Heart left ventricle (tissue), 16 donors: ENCODE measurements at places on chromosomes 7 and 10. TPM values are rescaled to one million over a fixed set of nuclear protein-coding genes. Genes with fewer than 3 reads are reported as not detected.

OR2A12 gene
- total RNA-seq, result not detected

IRF5 gene
- total RNA-seq, result 1.2 TPM

ZNRF2 gene
- 10.9 TPM for total RNA-seq

GRID1 gene
- total RNA-seq, result 1.6 TPM

DNA sequence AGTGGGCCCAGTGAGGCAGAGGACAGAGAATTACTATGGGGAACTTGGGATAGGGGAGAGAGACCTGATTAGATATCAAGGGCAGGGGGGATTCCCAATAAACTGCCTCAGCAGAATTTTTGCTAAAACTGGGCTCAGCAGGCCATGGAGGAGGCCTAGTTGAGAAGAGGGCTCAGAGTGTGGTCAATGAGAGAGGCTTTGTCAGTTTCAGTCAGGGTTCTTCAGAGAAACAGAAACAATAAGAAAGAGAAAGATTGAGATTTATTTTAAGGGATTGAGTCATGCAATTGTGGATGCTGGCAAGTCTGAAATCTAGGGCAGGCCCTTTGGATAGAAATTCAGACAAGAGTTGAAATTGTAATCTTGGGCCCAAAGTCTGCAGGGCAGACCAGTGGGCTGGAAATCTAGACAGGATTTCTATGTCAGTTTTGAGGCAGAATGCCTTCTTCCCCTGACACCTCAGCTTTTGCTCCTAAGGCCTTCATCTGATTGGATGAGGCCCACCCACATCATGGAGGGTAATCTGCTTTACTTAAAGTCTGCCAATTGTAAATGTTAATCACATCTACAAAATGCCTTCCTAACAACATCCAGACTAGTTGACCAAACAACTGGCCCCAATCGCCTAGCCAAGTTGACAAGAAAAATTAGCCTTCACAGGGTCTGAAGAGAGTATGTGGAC, 33.5 kb upstream of the CCSER2 start:
- no peaks in the 10 kb centered on the region for H3K36me3 ChIP-seq
- DNase-seq, result no peak
- H3K4me3 ChIP-seq, result no peak overlapping the region
- H3K4me1 ChIP-seq, result no peaks in the 10 kb centered on the region

DNA sequence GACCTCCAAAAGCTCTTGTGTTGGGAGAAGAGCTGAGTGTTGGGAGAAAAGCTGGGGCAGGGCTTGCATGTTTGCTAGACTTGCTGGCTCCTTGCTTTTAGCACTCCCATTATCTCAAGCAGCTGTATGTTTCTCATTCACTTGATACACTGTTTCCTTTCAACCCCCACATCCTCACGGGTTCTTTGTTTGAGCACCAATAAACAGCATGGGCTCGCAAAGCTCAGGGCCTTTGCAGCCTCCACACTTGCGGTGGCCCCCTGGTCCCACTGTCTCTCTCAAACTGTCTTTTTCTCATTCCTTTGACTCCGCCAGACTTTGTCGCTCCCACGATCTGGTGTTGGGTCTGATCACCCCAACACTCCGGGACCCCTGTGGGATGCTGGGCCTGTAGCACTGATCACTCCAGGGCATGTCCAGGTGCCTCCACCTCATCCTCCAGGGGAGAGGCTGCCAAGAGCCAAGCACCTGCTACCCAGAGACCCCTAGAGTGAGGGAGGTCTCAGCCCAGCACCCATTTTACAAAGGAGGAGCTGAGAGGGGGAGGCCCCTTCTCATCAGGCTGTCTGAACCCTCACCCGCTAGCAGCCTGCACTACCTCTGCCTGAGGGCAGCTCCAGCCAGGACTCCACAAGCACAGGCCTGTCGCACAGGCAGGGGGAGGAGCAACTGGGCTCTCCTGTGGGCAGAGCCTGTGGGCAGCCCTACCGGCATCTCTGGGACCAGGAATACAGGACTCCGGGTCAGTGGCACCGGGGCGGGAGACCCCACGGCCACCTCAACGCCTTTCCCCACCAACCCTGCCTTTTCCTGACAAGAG, 49.1 kb upstream of the MSMB start:
- H3K4me3 ChIP-seq, result no peak overlapping the region
- no peaks in the 10 kb centered on the region for H3K36me3 ChIP-seq
- no peaks in the 10 kb centered on the region for H3K4me1 ChIP-seq
- no peak for DNase-seq
- no peak overlapping the region for H3K27ac ChIP-seq

DNA sequence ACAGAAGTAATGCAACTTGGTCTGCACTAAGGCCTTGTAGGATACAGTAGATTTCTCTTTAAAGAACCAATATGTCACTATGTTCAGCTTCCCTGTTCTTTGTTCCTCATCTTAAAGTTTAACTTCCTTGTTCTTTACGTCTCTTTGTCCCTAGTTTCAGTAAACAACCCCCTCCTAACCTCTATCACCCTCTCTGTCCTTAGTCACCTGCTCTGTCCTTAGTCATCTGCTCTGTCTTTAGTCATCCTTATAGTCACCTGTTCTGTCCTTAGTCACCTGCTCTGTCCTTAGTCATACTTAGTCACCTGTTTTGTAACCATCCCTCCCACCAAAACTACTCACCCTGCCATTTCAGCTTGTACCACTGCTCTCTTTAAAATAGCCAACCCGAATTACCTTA, 144.6 kb upstream of the TMEM106B start:
- H3K36me3 ChIP-seq, result no peaks in the 10 kb centered on the region
- H3K4me3 ChIP-seq, result no peak overlapping the region
- H3K27me3 ChIP-seq, result no peaks in the 10 kb centered on the region
- no peak for DNase-seq
- H3K4me1 ChIP-seq, result no peaks in the 10 kb centered on the region

GRCh38 chr10:129968020-129968852, 4.2 kb upstream of the EBF3 start:
- H3K36me3 ChIP-seq, result no peaks in the 10 kb centered on the region
- no peak overlapping the region for H3K27ac ChIP-seq
- peaks cover 49% of the 10 kb centered on the region for H3K4me1 ChIP-seq
- DNase-seq, result no peak

GRCh38 chr10:47031211-47031900, 120.1 kb downstream of the PTPN20 start:
- no peaks in the 10 kb centered on the region for H3K4me1 ChIP-seq
- no peak for DNase-seq
- H3K36me3 ChIP-seq, result no peaks in the 10 kb centered on the region
- no peaks in the 10 kb centered on the region for H3K27me3 ChIP-seq
- H3K4me3 ChIP-seq, result no peak overlapping the region
- H3K27ac ChIP-seq, result no peak overlapping the region

GRCh38 chr10:15324611-15325010, 46.5 kb downstream of the FAM171A1 start:
- no peaks in the 10 kb centered on the region for H3K36me3 ChIP-seq
- H3K27me3 ChIP-seq, result no peaks in the 10 kb centered on the region
- no peak overlapping the region for H3K4me3 ChIP-seq
- no peak for DNase-seq

DNA sequence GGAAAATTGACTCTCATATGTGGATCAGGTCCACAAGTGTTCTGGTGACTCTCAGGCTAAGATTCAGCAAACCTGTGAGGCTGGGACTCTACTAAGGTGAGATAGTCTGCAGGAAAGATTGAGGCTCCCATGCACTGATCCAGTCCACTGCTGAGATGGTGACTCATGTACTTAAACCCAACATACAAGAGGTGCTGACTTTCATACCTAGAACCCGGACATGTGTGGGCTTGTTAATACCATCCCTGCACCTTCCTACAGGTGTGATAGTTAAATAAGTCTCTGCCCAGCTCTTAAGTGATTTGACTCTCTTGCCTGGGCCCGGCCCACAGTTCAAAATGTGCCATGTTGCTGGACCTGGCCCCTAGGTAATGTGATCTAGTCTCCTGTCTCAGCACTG, 27.1 kb upstream of the ZNF107 start:
- H3K27me3 ChIP-seq, result no peaks in the 10 kb centered on the region
- H3K36me3 ChIP-seq, result no peaks in the 10 kb centered on the region
- no peak for DNase-seq
- no peaks in the 10 kb centered on the region for H3K4me1 ChIP-seq
- H3K27ac ChIP-seq, result no peak overlapping the region
